ENCODE measurements at places on chromosomes 13 and 19.

- no peak for DNase-seq
These were observed 147.3 kb downstream of the UFM1 start for GRCh38 chr13:38496917-38497316.

GRCh38 chr13:99959127-99959539, 12.4 kb downstream of the ZIC5 start:
- no peak for DNase-seq

DNA sequence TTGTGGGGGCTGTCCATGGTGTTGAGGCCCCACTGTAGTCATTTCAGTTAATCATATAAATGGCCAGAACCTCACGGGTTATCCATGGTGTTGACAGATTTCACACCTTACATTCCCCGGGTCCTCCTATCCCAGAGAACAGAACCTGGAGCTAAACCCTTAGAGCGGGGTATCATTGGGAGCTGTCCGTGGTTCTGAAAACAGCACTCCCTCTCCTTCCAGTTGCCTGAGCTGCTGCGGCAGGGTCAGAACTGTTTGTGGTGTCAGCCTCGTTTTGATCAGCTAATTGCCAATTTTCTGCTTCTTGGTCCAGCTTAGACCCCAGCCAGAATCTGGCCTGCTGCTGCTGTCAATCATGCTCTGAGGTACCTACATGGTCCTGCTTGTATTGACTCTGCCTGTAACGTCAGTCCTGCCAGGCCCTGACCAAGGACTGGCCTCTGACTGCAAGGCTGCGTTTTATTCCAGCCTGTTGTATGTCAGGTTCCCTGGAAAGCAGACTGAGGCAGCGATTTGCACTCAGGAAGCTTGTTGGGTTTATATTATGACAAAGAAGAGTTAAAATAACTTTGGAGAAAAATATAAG, 55.8 kb upstream of the KCTD15 start:
- peak; percentile 30 for DNase-seq

DNA sequence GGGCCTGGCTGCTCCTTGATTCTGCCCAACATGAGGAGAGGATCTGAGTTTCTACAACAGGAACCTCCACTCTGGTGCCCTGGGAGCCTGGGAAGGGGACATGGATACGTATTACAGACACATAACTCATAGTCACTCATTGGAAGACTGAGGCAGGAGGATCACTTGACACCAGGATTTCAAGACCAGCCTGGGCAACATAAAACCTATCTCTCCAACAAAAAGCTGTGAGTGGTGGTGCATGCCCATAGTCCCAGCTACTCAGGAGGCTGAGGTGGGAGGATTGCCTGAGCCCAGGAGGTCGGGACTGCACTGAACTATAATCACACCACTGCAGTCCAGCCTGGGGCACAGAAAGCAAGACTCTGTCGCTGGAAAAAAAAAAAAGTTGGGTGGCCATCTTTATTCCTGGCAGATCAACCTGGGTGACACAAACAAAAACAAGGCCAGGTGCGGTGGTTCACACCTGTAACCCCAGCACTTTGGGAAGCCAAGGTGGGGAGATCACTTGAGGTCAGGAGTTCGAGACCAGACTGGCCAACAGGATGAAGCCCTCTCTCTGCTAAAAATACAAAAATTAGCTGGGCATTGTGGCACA, 1.1 kb upstream of the KLF1 start:
- no peak for DNase-seq

GRCh38 chr13:45545686-45546409, 69.7 kb downstream of the ERICH6B start:
- DNase-seq, result no peak

GRCh38 chr19:48060381-48060780, 16.5 kb upstream of the CABP5 start:
- DNase-seq, result no peak

DNA sequence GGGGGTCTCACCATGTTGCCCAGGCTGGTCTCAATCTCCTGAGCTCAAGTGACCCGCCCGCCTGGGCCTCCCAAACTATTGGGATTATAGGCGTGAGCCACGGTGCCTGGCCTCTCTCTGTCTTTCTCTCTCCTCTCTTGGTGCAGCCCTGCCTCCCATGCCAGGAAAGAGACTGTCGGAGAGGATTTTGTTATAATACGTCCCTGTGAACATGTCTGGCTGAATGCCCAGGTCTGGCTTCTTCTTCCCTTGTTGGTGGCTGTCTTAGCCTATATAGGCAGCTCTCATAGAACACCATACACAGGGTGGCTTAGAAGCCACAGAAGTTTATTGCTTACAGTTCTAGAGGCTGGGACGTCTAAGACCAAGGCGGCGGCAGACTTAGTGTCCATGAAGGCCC, 46.4 kb downstream of the PEX11G start:
- no peak for DNase-seq

DNA sequence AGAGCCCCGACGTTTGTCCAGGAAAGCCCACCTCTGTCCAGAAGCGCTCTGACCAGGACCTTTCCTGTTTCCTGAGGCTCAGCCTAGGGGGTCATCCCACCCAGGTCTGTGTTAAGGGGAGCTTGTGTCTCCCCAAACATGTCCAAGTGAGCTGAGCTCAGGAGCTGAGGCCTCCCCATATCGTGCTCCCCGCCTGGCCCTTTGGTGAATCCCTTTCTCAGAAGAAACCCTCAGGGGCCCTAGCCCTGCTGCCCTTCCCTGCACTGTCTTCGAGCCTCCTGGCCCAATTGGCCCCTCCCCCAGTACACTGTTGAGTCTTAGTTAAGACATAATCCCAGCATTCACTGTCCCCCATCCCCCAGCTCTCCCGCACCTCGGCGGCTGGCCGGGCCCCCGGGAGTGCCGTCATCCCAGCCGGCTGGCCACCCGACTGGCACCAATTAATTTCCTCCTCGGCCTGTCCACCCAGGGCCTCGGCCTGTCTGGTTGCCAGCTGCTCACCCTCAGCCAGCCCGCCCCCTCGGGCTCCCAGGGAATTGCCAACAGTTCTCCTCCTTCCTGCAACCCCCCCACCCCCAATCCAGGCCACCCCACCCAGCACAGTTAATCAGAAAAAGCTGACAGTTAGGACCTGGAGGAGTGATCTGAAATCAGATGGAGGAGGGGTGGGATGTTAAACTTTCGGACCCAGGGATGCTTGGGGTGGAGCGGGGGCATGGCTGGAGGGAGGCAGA, 13.6 kb downstream of the IER2 start:
- peak; percentile 67 for DNase-seq

- DNase-seq, result no peak
These were observed 18.4 kb downstream of the ZNF175 start for GRCh38 chr19:51589511-51589910.

GRCh38 chr19:58586133-58586765, 13.1 kb upstream of the MZF1 start:
- DNase-seq, result no peak

- no peak for DNase-seq
These were observed 1816.8 kb downstream of the OLFM4 start for GRCh38 chr13:54845351-54845965.

GRCh38 chr13:66528180-66528579, 702.0 kb downstream of the PCDH9 start:
- DNase-seq, result no peak

DNA sequence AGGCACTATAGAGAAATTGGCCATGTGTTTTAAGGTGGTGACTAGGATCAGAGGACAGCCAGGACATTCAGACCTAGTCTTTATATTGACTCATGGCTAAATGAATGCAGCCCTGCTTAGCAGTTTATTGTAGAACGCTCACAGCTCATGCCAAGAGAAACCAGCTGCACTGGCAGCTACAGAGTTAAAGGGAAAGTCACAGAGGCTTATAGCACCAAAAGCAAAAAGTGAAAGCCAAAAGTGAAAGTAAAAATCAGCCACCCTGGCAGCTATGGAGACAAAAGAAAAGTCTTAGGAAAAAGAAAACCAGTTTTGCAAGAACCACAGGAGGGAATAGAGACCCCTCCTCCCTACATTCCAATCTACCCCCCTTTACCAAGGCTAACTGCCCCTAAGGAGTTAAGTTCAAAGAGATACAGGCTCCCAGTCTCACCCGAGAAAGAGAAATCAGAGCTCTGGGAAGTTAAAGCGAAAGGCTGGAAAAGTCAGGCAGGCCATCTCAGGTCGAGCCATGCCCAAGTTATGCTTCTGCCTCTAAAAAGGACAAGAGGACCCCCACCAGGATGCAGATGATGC, 99.0 kb downstream of the ZNF429 start:
- no peak for DNase-seq

DNA sequence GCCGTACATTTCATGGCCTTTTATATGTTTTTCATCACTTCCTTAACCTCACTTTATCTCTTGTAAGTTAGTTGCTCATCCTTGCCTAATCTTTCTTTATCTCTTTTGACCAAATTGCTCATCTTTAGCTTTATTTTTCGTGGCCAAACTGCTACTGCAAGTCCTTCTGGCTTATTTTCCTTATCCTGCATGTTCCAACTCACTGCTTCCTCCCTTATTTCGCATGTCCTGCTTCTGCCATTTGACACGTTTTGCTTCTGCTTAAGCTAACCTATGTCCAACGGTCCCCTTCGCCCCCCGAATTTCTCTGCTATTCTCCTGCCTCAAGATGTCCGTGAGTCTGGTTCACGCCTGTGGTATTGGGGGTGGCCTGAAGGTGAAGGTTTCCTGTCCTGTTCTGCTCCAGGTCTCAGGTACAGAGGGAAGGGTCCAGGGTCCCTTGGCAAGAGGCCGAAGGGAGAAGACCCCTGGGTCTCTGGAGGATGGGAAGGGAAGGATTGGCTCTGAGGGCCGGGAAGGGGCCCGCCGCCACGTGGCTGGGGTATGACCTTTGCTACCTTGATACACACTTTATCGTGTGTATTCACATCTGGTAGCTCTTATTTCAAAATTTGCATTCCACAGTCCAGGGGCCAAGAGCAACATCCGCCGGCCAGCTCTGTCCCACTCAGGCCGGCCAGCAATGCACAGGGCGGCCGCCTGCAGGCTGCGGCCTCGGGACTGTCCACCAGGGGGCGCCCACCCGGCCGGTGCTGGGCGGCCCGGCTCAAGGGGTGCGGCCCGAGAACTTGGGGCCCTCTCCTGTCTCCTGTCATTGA, 2.9 kb upstream of the C19orf85 start:
- peak; percentile 79 for DNase-seq

- DNase-seq, result no peak
These were observed 511.5 kb downstream of the UQCRFS1 start for GRCh38 chr19:28701491-28701890.

- no peak for DNase-seq
These were observed 73.4 kb downstream of the RUBCNL start for GRCh38 chr13:46313432-46314257.

DNA sequence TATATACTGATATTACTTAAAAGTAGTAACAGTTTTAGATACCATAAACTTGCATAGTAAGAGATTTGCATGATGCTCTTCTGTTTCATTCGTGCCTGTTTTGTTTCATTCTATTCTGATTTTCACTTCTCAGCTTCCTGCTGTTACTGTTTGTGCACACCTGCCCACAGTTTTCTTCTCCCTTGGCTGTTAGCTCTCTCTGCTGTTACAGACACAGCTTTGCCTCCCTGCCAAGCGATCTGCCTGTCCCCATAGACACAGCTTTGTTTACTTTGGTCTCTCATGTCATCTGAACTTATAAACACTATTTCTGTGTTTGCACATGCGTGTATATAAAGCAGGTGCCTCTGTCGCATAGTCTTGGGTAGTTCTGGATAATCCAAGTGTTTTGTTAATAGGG, 21.4 kb upstream of the UPF3A start:
- DNase-seq, result no peak

- DNase-seq, result no peak
These were observed 130.8 kb downstream of the KLF12 start for GRCh38 chr13:74003374-74003773.

- peak; percentile 30 for DNase-seq
These were observed 4.0 kb downstream of the RTN2 start for GRCh38 chr19:45492627-45493470.

GRCh38 chr13:106415442-106415841, 120.0 kb downstream of the EFNB2 start:
- DNase-seq, result no peak

GRCh38 chr19:58351990-58352755, 1.1 kb downstream of the A1BG start:
- DNase-seq, result no peak

DNA sequence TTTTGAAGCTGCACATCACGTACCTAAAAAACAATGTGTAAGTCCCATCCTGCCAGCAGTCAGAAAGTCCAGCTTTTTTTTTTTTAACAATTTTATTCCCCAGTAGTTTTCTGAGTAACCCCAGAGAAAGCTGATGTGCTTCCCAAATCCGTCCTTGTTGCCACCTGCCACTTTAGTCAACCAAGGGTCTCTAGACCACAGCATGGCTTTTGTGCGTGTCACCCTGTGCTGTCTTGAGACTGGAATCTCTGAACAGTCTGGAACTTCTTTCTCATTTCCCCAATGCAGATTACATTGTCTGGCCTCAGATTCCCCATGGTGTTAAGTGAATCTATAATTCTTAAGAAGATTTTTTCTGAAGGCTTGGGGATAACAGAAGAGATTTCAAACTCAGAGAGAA, 289.2 kb upstream of the KLF12 start:
- DNase-seq, result no peak

DNA sequence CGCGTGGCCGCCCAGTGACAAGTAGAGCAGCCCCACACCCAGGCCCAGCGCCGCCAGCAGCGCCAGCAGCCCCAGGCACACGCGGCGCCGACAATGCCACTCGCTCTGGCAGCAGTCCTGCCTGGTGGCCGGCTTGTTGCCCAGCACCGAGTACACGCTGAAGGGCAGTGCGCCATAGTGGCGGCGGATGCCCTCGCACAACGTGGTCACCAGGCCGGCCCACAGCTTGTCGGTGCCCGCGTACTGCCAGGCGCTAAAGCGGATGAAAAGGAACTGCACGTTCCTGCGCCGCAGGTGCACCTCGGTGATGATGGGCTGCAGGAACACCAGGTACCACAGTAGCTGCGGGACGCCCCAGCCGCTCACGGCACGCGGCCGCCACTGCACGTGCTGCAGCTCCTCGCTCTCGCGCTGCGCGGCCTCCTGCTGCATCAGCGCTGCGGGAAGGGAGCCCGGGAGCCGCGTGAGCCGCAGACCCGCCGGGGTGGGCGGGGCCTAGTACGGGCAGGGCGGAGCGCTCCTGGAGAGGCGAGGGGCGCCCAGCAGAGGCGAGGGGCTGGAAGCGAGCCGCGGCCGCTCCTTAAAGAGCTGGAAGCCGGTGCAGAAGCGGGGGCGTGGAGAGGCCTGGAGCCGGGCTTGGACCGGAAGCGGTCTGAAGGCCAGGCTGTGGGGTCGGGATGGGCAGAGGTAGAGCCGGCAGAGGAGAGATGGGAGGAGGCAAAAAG, 7.3 kb downstream of the NKPD1 start:
- peak; percentile 32 for DNase-seq

Data from activated CD4-positive, alpha-beta T cell treated with anti-CD3 and anti-CD28 coated beads, Interleukin-2, Interleukin-6, amounts not matched to agents 100 ng/mL and 50 ng/mL, durations not matched to agents 16 hours and 8 hours (primary cell).